Fibroblast of skin of abdomen (primary cell): ENCODE measurements at places on chromosomes 2 and 18.

GRCh38 chr18:4704781-4705180 is 249.7 kb upstream of the DLGAP1 start:
- DNase-seq: no peak

DNA sequence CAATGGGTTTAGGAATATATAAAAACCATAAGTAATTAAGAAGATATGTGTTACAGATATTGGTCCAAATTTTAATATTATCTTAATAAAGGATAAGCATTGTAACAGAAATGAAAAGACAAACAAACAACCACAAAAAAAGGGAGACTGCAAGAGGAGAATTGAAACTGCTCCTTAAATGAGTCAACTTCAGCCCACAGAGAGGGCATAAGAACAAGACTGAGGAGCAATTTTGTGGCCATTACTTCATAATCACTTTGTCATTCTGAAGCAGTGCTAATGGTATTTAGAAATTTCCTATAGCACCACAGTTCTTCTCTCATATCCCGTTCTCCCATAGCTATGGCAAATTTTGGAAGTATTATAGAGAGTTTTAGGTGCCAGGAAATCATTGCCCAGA is 193.2 kb upstream of the HNMT start:
- no peak for DNase-seq

DNA sequence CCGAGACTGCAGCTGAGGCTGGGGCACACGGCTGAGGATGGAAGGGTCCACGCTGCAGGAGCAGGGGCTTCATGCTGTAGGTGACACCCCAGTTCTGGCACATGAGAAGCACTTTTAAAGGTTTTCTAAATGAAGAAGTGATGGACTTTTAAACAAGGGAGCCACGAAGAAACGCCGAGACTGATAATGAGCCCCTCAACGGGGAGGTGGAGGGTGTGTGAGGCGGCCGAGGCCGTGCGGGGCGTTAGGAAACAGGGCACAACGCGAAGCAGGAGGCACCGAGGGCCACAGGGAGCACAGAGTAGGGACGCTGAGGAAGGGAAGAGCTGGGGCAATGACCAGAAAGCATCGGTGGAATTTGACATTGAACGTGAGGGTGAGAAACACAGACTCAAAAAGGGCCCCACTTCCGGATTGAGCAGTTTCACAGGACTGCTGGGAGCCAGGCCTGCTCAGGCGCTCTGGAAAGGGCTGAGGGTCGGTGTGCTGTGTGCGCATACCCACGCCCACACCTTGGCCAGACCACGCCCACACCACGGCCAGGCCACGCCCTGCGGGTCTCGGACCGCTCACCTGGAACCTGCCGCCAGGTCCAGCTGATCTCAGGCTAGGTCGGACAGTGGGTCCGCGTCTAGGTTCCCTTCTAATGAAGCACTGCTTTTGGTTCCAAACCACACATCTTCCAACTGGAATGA is 115.7 kb downstream of the GYPC start:
- DNase-seq: no peak

GRCh38 chr2:176240301-176240700 is 28.9 kb upstream of the MTX2 start:
- peak; percentile 31 for DNase-seq

- DNase-seq: no peak
Measured at GRCh38 chr2:54595999-54596902, 127.2 kb upstream of the EML6 start.

GRCh38 chr2:215917953-215918620 is 95.3 kb downstream of the MREG start:
- no peak for DNase-seq

DNA sequence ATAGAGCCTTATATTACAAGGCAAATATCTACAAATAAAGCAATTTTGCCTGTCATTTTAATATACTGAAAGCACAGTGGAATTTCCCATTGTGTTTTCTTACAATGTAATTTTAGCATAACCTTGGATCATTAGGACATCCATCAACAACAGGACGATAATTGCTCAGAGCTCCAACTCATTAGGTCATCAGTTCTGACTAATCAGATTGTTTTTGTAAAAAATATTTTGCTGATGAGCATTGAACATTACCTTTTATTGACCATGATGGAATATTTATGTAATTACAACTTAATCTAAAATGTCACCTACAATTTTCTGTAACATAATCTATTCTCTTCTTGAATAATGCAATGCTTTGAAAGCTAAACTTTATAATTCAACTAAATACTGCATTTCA is 215.3 kb upstream of the DSEL start:
- DNase-seq: peak; percentile 66

- peak; percentile 41 for DNase-seq
Measured at GRCh38 chr2:43082903-43083677, 143.3 kb downstream of the ZFP36L2 start.

DNA sequence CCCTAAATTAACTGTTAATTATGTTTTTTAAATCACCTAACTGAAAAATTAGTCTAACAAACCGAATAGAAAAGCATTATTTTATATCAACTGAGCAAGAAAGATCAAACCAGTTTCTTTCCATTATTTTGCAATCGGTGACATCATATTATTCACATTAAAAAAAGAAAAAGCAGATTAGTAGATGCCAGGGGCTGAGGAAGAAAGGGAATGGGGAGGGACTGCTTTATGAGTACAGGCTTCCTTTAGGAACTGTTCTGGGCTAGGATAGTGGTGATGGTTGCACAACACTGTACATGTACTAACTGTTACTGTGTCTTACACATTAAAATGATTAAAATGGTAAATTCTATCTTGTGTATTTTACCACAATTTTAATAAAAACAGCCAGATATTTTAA is 59.3 kb downstream of the COBLL1 start:
- DNase-seq: peak; percentile 46

DNA sequence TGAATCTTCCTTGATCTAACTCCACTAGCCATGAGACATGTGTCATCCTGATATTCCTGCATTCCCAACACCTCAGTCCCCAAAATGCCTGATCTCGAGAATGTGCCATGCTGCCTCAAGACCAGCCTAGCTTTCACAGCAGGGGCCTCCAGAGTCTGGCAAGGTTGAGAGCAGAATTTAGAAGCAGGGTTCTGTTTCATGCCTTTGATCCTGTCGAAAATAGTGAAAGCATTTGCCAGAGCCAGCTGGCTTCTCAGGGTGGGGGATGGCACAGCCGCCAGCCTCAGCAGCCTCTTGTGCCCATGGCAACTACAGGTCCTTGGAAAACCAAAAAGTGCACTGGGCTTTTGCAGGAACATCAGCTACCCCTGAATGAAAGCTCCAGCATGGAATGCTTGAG is 143.5 kb downstream of the RTN4 start:
- no peak for DNase-seq

- no peak for DNase-seq
Measured at GRCh38 chr2:38026846-38027245, 49.1 kb downstream of the CYP1B1 start.

DNA sequence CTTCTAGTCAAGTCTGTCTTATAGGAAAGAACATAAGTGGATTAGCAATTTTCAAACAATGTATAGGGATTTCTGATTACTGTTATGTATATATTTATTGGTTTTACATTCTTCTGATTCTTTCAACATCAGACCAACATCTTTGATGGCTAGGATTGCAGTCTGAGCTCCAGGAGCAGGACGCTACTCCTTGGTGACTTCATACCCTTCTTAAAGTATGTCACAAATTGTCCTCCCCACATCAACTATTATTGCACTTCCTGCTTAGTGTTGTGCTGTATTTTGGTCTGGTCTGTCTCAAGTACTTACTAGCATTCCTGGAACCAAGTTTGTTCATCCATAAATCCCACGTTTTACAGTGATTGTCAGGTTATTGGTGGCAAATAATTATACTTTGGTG is 49.0 kb downstream of the MAP2 start:
- DNase-seq: peak; percentile 58

- DNase-seq: peak; percentile 41
Measured at GRCh38 chr2:121076885-121077549, 208.0 kb downstream of the TFCP2L1 start.

GRCh38 chr2:120461546-120462537 is 115.9 kb downstream of the INHBB start:
- no peak for DNase-seq

GRCh38 chr18:31657823-31658669 is 26.3 kb downstream of the B4GALT6 start:
- no peak for DNase-seq

DNA sequence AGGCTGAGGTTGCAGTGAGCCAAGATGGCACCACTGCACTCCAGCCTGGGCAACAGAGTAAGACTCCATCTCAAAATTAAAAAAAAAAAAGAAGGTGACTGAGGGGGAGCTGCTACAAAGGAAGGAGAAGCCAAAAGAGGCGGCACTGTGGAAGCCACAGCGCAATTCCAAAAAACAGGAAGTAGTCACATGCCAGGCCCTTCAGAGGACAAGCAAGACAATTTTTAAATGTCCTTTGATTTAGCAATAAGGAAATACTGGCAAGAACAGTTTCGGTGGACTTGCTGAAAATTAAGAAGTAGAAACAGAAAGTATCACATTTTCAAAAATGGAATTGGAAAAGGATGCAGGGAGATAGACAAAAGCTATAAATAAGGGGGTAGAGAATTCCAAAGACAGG is 122.8 kb downstream of the OSBPL1A start:
- DNase-seq: no peak

DNA sequence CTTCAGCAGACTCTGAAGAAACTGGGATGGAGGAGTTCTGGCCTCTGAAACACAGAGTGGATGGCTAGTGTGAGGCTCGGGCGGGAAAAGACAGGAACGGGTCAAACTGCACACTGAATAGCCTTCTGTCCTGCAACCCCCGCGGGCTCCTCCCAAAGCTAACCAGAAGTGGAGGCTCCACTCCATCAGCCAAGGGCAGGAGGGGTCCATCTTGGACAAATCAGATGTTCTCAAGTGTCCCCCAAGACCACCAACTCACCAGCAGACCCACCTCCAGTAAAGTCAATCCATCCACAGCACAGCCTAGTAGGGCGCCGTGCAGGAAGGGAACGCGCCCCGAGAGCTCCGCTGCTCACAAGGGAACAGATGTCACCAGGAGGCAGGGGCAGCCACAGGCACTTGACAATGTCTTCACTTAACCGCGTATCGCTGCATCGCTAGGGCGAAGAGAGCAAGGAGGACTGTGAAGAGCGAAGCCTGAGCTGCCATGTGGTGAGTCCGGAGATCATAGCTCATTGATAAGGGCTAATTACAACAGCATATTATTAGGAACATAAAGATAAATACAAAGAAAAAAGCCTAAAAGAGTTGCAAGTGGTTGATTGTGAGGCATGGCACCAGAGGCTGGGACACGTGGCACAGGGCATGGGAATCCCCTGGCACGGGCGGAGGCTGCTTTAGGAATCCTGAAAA is 494.6 kb upstream of the MYT1L start:
- no peak for DNase-seq

- no peak for DNase-seq
Measured at GRCh38 chr2:13550285-13551231, 833.8 kb downstream of the TRIB2 start.

GRCh38 chr2:108449410-108450130 is 564 bp downstream of the GCC2 start:
- DNase-seq: peak; percentile 24

GRCh38 chr2:88560619-88561307 is 66.5 kb downstream of the EIF2AK3 start:
- no peak for DNase-seq

DNA sequence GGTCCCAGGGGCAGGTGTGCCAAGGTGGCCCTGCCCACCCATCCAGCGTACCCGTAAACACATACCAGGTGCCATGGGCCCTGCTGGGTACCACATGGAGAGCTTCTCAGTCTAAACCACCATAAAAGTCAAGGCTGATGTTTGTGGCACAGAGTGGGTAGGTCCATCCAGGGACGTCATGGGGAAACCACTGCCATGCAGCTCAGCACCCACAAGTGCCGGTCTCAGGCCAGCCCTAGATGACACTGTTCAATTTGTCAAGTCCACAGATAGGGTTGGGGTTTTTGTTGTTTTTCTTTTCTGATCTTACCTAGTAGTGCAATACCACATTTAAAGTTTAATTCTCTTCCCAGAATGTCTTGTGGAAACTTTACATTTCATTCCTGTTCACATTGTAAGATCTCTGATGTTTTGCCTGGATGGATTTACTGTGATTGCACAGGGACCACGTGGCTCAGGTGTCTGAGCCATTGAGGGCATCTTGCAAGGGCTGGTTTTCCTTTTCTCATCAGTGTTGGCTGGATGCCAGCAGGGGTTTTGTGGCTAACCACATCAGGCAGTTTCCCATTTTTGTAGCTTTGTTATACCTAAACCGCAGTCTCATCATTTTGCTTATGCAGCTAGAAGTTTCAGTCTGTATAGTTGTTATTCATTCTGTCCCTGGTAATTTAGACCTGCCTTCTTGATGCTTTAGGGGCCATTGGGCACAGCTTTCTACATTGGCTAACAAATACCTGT is 64.7 kb downstream of the STK25 start:
- DNase-seq: peak; percentile 69

DNA sequence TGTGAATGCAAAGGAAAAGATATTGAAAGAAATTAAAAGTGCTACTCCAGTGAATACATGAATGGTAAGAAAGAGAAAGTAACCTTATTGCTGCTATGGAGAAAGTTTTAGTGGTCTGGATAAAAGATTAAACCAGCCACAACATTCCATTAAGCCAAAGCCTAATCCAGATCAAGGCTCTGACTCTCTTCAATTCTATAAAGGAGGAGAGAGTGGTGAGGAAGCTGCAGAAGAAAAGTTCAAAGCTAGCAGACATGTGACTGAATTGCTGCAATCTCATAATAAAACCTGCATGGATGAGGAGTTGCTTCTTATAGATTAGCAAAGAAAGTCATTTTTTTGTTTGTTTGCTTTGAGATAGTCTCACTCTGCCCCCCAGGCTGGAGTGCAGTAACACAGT is 130.2 kb downstream of the DNAH6 start:
- no peak for DNase-seq
